ENCODE measurements at places on chromosomes 7 and 10.

- DNase-seq: no peak
Measured at GRCh38 chr10:121332829-121333765, 265.1 kb downstream of the FGFR2 start.

DNA sequence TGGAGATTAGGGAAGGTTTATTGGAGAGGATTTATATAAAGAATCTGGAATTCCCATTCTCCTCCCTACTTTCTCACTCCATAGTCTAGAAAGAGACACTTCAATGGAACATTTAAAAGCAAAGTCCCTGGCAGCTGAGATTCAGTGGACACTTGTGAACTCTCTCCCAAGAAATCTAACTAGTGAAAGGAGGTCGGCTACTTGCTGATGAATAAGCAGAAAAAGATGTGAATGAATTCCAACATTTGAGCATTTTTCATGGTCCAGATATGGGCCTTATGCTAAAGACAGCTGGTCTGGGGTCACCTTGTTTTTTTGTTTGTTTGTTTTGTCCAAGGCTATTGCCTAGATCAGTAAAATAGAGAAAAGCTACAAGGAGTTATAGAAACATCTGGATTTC, 141.1 kb upstream of the LRRTM3 start:
- DNase-seq: no peak

DNA sequence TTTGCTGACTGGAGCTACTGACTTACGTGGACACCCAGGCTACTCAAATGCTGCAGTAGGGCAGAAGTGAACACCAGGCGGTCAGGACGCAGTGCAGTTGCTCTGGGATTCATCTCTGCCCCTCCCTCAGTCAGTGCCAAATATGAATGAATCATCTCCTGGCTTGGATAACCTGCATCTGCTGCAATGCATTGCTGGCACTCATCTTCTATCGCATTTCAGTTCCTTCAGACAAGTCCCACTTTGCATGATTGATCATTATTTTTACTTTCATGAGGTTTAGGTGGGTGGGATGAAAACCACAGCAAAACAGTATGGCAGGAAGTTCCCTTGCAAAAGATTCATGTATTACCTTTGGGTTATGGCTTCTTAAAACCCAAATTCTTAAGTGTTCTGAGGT, 224.6 kb upstream of the NRP1 start:
- DNase-seq: no peak

DNA sequence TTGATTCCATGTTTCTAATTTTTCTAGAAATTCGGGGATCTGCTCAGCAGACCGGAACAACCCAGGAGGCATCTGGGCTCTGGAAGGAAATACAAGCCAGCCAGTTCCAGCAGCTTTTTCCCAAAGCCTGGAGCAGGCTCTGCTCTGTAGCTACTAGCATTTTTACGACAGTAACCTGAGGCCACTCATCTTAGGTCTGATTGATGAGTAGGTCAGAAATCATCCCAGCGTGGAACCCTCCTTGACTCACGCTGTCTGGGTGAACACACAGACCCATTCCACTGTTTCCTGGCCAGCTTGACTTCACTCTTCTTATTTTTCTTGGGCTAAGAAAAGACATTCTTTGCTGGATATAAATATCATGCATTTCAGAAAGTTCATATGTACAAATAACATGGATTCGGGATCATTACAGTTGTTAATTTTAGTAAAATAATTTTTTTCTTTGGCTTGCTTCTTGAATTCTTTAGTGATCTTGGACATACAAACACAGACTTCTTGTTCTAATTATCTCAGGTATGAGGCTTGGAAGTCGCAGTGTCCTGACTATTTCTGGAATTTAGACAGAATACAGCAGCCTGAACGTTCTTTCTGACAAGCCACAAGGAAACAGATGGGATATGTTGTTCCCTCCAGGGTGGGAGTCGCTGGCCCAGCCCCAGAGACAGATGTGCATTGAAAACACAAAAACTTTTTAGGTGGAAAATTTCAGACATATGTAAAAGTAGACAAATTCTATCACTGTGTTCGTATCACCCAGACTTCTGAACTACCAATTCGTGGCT, 54.6 kb upstream of the PITRM1 start:
- DNase-seq: no peak

DNA sequence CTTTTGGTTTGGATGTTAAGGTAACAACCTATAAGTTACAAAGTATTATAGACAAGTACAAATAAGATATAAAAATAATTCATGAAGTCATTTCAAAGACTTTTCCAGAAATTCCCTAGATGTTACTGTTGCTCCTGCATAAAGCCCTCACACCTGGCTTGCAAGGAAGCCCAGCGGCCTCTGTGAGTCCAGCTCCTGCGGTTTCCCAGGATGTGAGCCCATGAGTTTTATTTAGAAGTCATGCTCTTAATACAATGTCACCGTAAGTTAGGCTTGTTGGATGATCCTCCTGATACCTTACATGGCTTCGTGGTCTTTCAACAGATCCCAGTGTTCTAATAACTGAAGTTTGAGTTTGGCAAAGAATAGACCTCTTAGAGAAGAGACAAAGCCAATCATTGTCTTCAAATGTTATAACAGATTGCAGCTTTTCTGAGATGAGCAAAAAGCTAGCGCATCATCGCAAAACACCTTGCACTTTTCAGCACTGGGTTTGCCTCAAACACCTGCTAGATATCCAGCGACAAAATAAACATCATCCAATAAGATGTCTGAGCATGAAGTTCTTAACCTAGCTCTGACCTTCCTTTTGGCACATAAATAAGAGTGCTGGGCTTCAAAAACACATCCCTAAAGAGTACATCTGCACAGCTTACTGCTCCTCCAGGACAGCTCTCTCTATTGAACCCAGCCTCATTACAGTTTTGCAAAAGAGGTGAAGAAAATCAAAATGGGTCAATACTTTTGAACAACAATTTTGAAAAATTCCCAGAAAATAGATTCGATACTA, 3.6 kb downstream of the FAM171A1 start:
- no peak for DNase-seq

- DNase-seq: peak; percentile 88
Measured at GRCh38 chr7:123622660-123623386, 21.2 kb downstream of the ASB15 start.

DNA sequence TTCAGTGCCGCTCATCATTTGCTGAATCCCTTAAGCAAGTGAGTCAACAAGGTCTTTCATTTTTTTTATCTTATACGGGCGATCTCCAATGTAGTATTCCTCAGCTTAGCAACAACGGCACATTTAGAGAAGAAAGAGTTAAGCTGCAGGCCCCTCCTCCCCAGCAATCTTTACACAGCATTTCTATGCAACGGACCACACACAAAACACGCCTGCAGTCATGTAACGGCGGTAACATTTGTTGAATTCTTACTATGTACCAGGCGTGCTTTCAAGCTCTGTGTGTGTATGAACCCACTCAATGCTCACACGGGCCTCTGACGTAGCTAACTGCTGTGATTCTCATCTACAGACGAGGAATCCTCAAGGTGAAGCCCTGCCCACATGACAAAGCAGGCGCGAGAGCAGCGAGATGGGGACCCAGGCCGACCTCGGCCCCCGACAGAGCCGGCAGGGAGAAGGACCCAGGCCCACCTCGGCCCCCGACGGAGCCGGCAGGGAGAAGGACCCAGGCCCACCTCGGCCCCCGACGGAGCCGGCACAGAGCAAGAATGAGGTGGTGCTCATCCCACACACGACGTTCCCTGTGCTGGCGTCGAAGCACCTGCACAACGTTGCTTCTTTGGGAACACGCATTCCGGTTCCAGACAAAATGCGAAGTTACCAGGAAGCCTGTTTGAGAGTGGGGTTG, 240.7 kb downstream of the ZMYND11 start:
- DNase-seq: no peak

GRCh38 chr7:121273467-121274167, 55.2 kb upstream of the WNT16 start:
- DNase-seq: no peak

GRCh38 chr7:73847941-73848723, 5.8 kb upstream of the METTL27 start:
- no peak for DNase-seq

- no peak for DNase-seq
Measured at GRCh38 chr7:12062062-12062461, 149.0 kb upstream of the TMEM106B start.

GRCh38 chr10:69865450-69865849, 63.7 kb downstream of the COL13A1 start:
- no peak for DNase-seq

DNA sequence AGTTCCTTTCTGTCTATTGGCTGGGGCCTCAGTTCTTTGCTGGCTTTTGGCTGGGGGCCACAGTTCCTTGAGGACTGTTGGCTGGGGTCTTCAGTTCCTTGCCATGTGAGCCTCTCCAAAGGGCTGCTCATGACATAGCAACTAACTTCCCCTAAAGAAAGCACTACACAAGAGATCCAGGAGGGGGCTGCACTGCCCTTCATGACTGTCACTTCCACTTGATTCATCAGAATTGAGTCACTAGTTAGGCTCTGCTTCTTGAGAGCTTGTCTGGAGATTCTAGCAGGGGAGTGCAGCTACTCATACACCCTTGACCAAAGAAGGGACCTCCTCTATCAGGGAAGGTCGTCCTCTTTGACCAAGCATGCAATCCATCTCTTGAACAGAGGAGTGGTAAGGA, 38.0 kb upstream of the MKX start:
- DNase-seq: no peak

GRCh38 chr10:29838539-29838938, 203.8 kb upstream of the SVIL start:
- DNase-seq: no peak

GRCh38 chr7:127146746-127147536, 105.8 kb downstream of the GRM8 start:
- no peak for DNase-seq

DNA sequence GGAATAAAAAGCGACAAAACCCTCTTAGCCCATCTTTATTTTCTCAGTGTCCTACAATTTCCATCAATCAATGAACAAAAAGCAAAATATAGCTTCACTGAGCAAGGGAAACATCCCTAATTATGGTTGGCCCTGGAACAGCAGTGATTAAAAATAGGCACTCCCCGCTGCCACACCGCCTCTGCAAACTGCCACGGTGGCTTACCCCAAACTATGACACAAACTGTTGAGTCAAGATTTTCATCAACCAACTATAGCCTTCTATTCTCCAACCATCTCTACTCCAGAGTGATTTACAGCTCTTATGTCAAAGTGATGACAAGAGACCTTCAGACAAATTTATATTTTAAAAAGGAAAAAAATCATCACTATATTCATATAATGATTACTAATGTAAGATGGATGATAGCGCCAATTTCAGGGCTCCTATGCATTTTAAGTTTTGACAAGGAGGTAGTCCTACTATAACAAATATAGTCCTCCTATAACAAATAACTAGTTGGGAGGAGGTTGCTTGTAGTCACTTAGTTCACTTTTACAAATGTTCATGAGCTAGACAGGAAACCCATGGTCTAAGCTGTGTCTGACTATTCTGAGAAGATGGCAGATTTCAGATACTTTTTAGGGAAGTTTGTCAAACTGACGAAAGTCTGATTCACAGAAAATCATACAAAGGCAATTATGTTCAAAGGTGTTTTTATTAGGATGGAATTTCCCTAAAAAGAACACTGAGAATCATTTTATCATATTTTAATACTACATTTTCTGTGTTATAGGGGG, 26.3 kb downstream of the DENND11 start:
- no peak for DNase-seq

- DNase-seq: no peak
Measured at GRCh38 chr7:121401896-121402295, 5.8 kb upstream of the FAM3C start.

- DNase-seq: no peak
Measured at GRCh38 chr7:29084832-29085231, 61.5 kb downstream of the CPVL start.

- DNase-seq: no peak
Measured at GRCh38 chr10:6067457-6067856, 5.3 kb upstream of the IL2RA start.

- no peak for DNase-seq
Measured at GRCh38 chr7:111832174-111832573, 269.9 kb upstream of the IMMP2L start.

Measured in NCI-H2029 (cell line).